Tibial artery (tissue), 4 donors: ENCODE measurements at places on chromosomes 5 and 9.

DNA sequence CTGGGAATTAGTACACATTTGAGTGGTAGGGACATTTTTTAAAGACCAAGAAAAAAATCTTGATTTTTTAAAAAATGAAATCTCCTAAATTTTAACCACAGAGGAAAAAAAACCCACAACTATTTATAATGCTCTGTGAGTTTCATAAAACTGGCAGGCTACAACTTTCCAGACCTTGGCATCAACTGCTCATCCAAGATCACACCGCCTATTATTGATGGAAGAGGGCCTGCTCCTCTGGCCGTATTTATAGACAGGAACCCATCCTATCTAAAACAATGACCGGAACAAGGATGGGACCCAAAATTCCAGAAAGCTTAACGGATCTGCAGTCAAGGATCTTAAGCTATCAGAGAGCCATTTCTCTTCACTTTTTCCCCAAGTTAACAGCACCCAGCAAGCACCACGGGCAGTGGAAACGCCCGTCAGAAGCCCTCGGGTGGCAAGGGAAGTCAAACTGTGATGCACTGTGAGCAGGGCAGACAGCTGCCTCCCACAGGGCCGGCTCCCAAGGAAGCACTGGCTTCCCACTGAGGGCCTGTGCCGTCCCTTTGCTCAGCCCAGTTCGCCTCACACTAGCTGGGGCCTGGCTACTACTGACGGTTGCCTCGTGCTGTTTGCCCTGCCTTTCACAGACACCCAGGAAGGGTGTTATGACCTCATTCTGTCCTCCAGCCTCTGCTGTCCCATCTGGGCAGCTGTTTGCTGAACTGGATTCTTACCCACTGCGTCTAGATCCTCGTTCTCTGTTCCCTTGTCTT is 62.8 kb downstream of the CDC14B start:
- H3K27ac ChIP-seq, result peak overlapping the region; percentile 94
- peaks cover 7% of the 10 kb centered on the region for H3K36me3 ChIP-seq
- H3K4me3 ChIP-seq, result peak overlapping the region; percentile 30
- peak; percentile 80 for DNase-seq
- peaks cover 43% of the 10 kb centered on the region for H3K4me1 ChIP-seq

DNA sequence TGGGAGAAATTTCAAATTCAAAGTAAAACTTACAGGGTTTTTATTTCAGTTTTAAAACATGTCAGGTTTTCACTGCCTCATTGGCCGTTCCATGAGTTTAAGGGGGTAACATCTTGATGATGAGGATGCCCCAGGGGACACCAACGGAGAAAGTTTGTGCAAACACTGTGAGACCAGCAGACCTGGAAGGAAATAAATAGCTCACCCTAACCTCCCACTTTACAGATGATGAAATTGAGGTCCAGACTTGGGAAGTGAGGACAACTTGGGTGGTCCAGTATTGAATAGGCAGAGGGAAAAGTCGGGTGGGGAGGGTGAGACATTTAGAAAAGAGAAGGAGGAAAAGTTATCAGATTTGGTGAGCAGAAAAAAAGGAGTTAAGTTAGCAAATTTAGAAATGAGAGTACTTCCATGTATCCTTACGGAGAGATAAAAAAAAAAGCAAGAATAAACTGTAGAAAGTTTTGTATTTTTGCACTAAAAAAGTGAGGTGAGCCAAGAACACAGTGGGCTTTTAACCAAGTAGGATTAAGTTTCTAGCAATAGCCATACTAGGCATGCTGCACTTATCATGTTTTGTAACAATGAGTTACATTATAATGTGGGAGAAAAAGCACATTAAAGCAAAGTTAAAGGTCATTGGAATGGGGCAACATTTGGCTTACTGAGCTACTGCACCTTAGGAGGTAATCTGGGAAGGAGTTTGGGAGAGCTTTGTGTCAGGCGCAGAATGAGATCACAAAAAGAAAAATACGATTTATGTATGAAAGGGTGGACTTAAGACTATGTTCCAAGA is 125.1 kb downstream of the GAS1 start:
- no peak overlapping the region for H3K27ac ChIP-seq
- no peaks in the 10 kb centered on the region for H3K36me3 ChIP-seq
- H3K4me3 ChIP-seq, result no peak overlapping the region
- H3K4me1 ChIP-seq, result no peaks in the 10 kb centered on the region
- no peak for DNase-seq

GRCh38 chr9:107782381-107782780 is 292.8 kb upstream of the KLF4 start:
- peaks cover 3% of the 10 kb centered on the region for H3K4me1 ChIP-seq
- DNase-seq, result no peak
- no peaks in the 10 kb centered on the region for H3K36me3 ChIP-seq
- no peaks in the 10 kb centered on the region for H3K27me3 ChIP-seq

DNA sequence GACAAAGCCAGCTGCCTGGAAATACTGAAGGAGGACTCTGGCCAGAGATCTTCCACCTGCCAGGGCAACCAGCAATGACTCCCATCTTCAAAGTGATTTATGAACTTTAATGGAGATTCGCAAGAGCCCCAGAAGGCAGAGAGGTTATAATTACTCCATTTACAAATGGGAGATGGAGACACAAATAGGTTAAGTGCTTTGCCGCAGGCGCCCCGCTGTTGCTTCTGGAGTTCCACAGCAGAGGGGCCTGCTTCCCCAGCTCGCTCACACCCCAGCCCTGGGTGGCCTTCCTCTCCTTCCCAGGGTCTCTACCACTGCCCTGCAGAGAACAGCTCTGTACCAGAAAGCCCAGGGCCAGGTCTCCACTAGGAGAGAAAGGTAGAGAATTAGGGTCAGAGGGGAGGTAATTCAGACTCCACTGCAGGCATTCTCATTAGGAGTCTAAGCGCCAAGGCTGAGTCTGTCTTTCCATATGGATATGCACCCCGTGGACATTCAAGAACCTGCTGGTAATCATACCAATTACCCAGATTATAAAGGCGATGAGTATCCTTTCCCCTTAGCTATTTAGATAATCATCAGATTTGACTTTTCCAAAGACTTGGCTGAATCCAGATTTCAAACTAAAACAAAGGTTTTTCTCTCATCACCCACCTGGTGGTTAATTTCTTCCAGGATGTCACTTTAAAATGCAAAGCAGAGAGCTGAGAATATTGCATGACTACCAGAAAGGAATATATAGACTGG is 157.6 kb upstream of the TUT7 start:
- H3K4me3 ChIP-seq, result no peak overlapping the region
- no peak overlapping the region for H3K27ac ChIP-seq
- no peaks in the 10 kb centered on the region for H3K36me3 ChIP-seq
- no peaks in the 10 kb centered on the region for H3K4me1 ChIP-seq

DNA sequence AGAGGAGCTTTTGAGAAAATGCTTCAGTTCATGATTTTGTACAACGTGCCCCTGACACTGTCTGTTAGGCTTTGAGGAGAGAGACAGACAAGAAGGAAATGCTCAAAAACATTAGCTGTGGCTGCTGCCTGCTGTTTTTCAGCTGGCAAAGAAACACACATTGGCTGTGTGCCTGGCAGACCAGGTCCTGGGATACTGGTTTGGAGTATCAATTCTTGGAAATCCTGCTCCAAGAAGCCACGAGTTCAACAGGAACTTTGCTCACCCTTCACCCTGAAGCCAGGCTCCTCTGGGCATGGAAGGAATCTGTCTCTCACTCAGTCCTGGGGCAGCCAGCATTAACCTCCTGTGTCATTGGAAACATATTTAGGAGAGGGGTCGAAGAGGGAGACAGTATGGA is 245.5 kb downstream of the AUH start:
- peaks cover 46% of the 10 kb centered on the region for H3K4me1 ChIP-seq
- H3K4me3 ChIP-seq, result no peak overlapping the region
- H3K36me3 ChIP-seq, result no peaks in the 10 kb centered on the region
- no peaks in the 10 kb centered on the region for H3K27me3 ChIP-seq

DNA sequence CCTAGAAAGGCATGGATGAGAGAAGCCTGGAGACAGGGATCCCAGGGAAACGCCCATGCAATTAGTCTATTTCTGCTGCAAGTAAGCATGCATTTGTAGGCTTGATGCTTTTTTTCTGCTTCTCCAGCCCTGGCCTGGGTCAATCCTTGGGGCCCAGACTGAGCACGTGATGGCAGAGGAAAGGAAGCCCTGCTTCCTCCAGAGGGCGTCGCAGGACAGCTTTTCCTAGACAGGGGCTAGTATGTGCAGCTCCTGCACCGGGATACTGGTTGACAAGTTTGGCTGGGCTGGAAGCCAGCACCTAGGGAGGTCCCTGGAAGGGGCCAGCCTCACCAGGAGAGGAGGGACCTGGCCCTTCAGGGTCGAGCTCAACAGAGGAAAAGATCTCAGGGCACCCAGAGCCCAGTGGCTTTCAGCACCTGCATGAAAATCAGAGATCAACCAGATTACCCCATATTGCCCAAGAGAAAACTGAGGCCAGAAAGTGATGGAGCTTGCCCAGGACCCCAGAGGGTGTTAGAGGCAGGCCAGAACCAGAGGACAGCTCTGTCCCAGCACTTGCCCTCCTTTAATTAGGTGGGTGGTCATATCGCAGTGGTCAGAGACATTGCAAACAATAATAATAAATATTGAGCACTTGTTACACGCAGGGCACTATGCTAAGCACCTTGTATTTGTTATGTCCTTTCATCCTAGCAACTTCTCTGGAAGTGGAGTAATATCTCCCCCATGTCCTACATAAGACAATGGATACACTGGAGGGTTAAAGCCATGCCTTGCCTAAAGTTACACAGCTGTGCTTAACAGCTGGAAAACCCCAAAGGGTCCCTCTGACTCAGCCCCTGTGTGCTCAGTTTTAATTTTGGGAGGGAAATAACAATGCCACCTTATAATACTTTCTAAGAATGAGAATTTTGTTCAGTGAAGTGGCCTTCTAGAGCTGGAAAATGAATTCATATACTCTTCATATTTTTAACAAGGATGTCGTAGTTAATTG is 67.1 kb downstream of the KLF4 start:
- H3K4me1 ChIP-seq, result peaks cover 10% of the 10 kb centered on the region
- no peak overlapping the region for H3K27ac ChIP-seq
- DNase-seq, result peak; percentile 58
- no peak overlapping the region for H3K4me3 ChIP-seq
- H3K27me3 ChIP-seq, result no peaks in the 10 kb centered on the region

DNA sequence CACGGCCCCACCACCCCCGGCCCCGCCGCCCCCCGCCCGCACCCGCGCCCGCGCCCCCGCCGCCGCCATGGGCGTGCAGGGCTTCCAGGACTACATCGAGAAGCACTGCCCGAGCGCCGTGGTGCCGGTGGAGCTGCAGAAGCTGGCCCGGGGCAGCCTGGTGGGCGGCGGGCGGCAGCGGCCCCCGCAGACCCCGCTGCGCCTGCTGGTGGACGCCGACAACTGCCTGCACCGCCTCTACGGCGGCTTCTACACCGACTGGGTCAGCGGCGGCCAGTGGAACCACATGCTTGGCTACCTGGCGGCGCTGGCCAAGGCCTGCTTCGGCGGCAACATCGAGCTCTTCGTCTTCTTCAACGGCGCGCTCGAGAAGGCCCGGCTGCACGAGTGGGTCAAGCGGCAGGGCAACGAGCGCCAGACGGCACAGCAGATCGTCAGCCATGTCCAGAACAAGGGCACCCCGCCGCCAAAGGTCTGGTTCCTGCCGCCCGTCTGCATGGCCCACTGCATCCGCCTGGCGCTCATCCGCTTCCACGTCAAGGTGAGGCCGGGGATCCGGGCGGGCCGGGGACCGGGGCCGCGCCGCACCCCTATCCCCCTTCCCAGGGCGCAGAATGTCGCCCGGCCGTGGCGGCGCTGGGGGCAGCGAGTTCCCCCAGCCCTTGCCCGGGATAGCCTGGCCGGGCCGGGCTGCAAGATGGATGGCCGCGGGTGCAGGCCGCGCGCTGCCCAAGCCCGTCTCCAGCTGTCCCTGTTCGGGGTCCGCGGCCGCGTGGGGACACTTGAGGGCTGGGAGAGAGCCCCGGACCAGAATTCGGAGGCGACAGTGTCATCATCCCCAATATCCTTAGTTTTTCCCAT is 594 bp downstream of the FAM120A start:
- no peaks in the 10 kb centered on the region for H3K27me3 ChIP-seq
- peak; percentile 74 for DNase-seq
- peak overlapping the region; percentile 80 for H3K4me3 ChIP-seq
- H3K4me1 ChIP-seq, result peaks cover 11% of the 10 kb centered on the region
- H3K36me3 ChIP-seq, result peaks cover 19% of the 10 kb centered on the region
- H3K27ac ChIP-seq, result peak overlapping the region; percentile 85

DNA sequence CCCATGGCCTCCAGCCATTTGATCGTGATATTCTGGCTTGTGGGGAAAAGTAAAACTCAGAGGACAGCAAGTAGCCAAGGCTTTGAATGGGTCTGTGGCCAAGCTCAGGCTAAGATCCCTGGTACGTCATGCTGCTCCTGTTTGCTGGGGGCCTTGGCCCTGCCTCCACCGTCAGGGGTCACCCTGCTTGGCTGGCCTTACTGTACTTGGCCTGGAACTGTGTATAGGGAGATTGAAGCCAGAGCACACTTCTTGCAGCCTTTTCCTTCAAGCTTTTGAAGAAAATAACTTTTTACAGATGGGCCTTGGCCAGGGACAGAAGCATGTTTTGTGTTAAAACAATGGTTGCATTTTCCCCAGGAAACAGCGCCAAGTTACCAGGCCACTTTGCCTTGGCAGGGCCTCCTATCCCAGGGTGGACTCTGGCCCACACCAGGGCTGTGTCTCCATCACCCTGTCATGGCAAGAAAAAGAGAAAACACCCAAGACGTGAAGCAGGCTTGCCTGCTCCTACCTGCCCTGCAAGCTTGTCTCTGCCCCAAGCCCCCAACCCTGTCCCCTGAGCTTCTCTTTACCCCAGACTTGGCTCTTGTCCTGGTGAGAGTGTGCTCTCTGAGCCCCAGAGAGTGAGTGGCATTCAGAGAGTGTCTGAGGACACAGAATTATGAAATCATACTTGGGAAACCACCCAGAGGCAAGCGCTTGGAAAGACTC is 286.9 kb downstream of the GADD45G start:
- DNase-seq, result peak; percentile 92
- no peak overlapping the region for H3K4me3 ChIP-seq
- H3K27ac ChIP-seq, result peak overlapping the region; percentile 67
- H3K4me1 ChIP-seq, result no peaks in the 10 kb centered on the region
- H3K27me3 ChIP-seq, result no peaks in the 10 kb centered on the region

DNA sequence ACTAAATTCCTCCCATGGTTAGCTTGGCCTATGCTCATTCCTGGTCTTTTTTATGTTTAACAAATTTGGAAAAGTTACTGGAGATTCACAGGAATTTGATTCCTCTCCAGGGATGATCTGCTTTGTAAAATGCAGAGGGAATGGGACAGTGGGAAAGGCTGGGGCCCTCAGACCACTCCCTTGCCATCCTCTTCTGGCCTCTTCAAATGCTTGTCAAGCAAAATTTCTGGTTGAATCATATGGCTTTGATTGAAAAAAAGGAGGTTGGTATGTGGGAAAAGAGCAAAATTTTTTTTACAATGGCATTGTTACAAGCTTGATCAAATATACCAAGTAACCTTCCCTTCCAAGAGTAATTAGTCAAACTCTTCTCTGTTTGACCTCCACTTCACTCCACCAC is 225.1 kb downstream of the PIK3R1 start:
- DNase-seq, result no peak
- H3K27me3 ChIP-seq, result no peaks in the 10 kb centered on the region
- H3K4me3 ChIP-seq, result no peak overlapping the region
- H3K36me3 ChIP-seq, result no peaks in the 10 kb centered on the region
- H3K4me1 ChIP-seq, result peaks cover 11% of the 10 kb centered on the region
- H3K27ac ChIP-seq, result no peak overlapping the region
